ENCODE measurements at places on chromosomes 2 and 18. TPM values are rescaled to one million over a fixed set of nuclear protein-coding genes. Genes with fewer than 3 reads are reported as not detected.

- DNase-seq = no peak
Observed at GRCh38 chr2:223457301-223457700, 144.9 kb downstream of the SCG2 start.

GRCh38 chr2:135132314-135132713 is 80.2 kb downstream of the RAB3GAP1 start:
- no peak for DNase-seq

DNA sequence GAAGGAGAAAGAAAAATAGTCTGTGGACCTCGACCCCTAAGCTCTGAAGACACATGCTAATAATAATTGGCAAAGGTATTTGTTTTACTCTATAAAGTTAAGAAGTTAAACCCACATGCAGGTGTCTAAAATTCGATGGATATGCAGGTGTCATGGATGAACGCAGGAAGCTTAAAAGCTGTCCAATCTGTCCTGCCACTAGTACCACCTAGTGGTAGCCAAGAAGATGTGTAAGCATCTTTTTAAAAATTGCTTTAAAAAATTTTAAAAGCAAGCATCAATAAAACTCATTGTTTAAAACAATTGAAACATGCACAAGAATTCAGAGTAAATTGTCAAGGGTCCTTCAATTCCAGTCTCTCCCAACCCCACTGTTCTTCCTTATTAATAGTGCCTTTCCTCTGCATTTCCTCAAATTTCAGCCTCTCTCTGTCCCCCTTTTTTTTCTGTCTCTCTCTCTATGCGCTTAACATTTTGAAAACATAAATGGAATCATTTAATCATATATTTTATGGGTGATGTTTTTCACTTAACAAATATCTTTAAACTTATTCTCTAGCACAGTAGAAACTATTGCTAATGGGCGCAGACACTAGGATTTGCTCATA is 30.6 kb upstream of the PPP3R1 start:
- no peak for DNase-seq

GRCh38 chr18:63099091-63099840 is 220.3 kb downstream of the BCL2 start:
- no peak for DNase-seq

GRCh38 chr2:217250013-217250524 is 390.2 kb upstream of the TNP1 start:
- DNase-seq = peak; percentile 59

The TFCP2L1 gene
- total RNA-seq = 0.60 TPM

The RAB12 gene
- total RNA-seq = 53.3 TPM

The RGPD4 gene
- not detected for total RNA-seq

DNA sequence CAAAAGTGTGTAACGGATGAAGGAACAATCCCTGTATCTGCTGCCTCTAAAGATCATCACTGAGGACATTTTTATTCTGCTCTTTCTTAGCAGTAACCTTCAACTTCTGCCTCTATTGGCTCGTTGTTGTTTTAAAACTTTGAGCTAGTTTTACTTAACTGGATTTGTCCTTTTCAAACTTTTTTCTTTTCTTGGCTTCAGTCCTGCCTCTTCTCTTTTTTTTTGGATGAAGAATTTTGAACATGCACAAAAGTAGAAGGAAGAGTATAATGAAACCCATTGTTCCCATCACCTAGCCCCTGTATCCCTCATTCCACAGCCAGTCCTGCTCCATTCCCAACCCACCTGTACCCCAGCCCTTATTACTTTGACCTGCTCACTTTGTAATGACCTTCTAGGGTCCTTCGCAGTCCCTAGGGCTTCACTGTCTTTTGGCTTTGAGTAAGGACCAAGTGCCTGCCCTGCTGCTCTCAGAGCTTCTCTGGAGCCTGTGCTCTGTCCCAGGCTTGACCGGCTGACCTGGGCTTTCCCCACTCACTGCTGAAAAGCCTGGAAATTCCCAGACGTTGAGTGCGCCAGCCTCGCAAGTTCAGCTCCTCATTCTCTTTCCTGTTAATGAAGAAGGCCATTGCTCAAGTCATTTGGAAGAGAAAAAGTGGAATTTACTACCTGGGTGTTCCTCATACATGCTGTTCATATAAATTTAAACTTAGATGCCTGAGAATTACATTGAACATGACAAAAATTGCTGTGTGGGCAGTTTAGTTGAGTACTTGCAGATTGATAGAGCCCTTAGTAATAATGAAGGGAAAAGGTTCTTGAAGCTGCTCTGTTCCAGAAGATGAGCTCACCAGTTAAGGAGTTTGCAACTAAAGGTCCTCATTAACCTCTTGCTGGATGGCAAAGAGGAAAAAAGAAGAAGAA is 149.3 kb upstream of the ALPP start:
- DNase-seq = no peak
